Large intestine (tissue), 12 donors: ENCODE measurements at places on chromosomes 3 and 15. TPM values are rescaled to one million over a fixed set of nuclear protein-coding genes. Genes with fewer than 3 reads are reported as not detected.

- no peaks in the 10 kb centered on the region for H3K36me3 ChIP-seq
- DNase-seq, result no peak
- no peaks in the 10 kb centered on the region for H3K27me3 ChIP-seq
- no peak overlapping the region for H3K27ac ChIP-seq
- no peaks in the 10 kb centered on the region for H3K4me1 ChIP-seq
Measured at GRCh38 chr3:74722211-74722610, 107.8 kb upstream of the CNTN3 start.

GRCh38 chr3:184470551-184470950 lies 90.7 kb downstream of the CHRD start:
- no peak overlapping the region for H3K27ac ChIP-seq
- no peaks in the 10 kb centered on the region for H3K36me3 ChIP-seq
- H3K27me3 ChIP-seq, result peaks cover 9% of the 10 kb centered on the region

DNA sequence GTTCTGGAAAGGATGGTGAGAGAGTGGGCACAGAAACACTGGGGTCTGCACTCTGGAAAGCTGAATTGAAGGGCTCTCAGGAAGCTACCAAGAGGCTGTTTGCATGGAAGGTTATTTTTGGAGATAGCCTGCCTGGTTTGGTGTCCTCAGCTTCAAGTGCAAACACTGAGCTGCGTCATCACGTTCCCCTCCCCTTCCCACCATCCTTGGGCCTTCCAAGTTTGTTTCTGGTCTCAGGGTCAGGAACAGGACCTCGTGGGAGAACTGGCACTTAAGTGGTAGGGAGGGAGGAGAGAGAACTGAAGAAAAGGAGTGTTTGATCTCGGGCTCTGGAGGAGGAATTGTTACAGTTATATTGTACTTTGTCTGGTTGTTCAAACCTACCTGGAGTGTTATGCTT lies 10.6 kb downstream of the ST6GAL1 start:
- no peak for DNase-seq
- no peak overlapping the region for H3K4me3 ChIP-seq
- no peak overlapping the region for H3K27ac ChIP-seq
- H3K27me3 ChIP-seq, result no peaks in the 10 kb centered on the region

Gene GRIP2
- 1.1 TPM for polyA plus RNA-seq

Gene PP2D1
- 0.39 TPM for polyA plus RNA-seq

GRCh38 chr15:97745481-97746071 lies 214.9 kb upstream of the ARRDC4 start:
- H3K4me1 ChIP-seq, result no peaks in the 10 kb centered on the region
- no peaks in the 10 kb centered on the region for H3K36me3 ChIP-seq
- DNase-seq, result peak; percentile 14
- no peak overlapping the region for H3K27ac ChIP-seq
- H3K4me3 ChIP-seq, result no peak overlapping the region
